HuH-7.5 (cell line): ENCODE measurements at places on chromosomes 13 and 19.

DNA sequence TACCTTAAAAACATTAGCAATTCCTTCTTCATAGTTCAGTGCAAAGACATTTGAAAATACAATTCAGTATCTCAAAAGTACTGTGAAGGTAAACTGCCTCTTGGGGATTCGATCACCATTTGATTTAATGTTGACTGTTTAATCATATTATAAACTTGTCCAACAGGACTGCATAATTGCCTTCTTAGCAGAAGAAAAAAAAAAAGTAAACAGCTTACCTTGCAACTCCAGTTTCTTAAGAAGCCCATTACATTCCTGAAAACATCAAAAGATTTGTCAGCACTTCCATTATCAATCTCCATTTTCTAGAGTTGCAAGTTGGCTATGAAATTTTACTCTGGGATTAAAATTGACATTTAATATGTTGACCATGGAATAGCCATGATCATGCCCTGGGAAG lies 1154.6 kb downstream of the OLFM4 start:
- no peak for DNase-seq

DNA sequence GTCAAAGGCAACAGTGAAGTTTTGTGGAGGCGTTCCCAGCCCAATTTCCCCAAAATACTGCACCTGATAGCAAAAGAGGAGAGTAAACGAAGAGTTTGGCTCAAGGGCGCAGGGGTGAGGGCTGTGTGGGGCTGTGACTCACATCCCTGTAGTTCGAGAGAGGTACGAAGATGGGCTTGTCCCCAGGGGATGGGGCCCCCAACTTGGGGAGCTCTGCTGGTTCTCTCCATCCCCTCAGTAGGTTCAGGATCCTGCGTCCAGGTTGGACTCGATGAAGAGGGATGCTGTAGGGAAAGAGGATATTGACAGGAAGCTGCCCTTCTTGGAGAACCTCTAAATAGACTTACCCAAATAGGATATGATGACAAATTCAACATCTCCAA lies 3.4 kb downstream of the NAPSA start:
- no peak for DNase-seq

GRCh38 chr13:39414339-39414738 lies 188.7 kb downstream of the LHFPL6 start:
- DNase-seq = no peak

GRCh38 chr13:106182404-106182803 lies 353.1 kb downstream of the EFNB2 start:
- no peak for DNase-seq

- no peak for DNase-seq
These were observed 61.5 kb upstream of the SLC15A1 start for GRCh38 chr13:98813993-98814392.
